ENCODE measurements at places on chromosomes 16 and 17. TPM values are rescaled to one million over a fixed set of nuclear protein-coding genes. Genes with fewer than 3 reads are reported as not detected.

Gene PRSS22
- total RNA-seq, result not detected

Gene KRTAP1-5
- total RNA-seq, result not detected

Gene GAST
- not detected for total RNA-seq

Gene TP53TG3F
- total RNA-seq, result not detected

Gene TCAP
- total RNA-seq, result 2.5 TPM

Gene PNMT
- 4.1 TPM for total RNA-seq

Gene TAX1BP3
- total RNA-seq, result 31.3 TPM

Gene KRTAP4-5
- not detected for total RNA-seq

Gene HSBP1
- total RNA-seq, result 101 TPM

Gene HS3ST4
- 14.1 TPM for total RNA-seq

Gene UTS2R
- total RNA-seq, result not detected

Gene CD300A
- 2.5 TPM for total RNA-seq

All from parietal lobe (tissue), 2 donors.